ENCODE measurements at places on chromosomes 2 and 18. TPM values are rescaled to one million over a fixed set of nuclear protein-coding genes. Genes with fewer than 3 reads are reported as not detected.

DNA sequence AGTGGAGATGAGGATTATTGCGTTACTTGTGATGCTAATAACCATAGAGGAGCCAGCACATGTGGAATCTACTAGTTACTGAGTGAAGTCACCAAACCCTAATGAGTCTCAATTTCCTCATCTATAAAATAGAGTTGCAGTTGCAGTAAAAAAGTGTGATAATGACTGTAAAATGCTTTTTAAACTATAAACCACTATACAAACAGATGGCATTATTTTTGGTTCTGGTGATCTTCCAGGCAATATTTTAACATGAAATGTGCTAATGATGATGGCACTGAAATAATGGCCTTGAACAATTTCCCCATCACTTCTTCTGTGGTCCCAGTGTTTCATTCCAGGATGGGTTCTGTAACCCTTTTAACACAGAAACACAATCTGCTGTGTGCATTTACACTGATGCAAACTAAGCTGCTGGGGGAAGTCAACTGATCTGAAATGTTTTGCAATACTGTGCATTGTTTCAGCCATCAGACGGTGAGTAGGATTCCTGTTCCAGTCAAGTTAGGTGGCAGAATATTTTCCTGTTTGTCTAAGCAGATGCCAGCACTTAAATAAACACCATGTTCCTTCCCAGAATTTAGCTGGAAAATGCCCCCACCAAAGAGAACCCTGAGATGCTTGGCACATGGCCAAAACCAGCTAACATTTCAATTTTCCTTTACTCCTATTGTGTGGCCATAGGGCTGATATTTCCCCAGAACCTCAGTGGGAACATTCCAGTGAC lies 52.6 kb downstream of the TACR1 start:
- peaks cover 6% of the 10 kb centered on the region for H3K36me3 ChIP-seq
- DNase-seq = no peak
- H3K4me3 ChIP-seq = no peak overlapping the region
- H3K27ac ChIP-seq = no peak overlapping the region
- H3K4me1 ChIP-seq = no peaks in the 10 kb centered on the region

- peaks cover 3% of the 10 kb centered on the region for H3K4me1 ChIP-seq
- peak; percentile 85 for DNase-seq
- H3K36me3 ChIP-seq = peaks cover under 1% of the 10 kb centered on the region
- H3K4me3 ChIP-seq = peak overlapping the region; percentile 93
These were observed 2.3 kb upstream of the ALKAL2 start for GRCh38 chr2:290090-290722.

GRCh38 chr2:176088048-176088936 lies 4.2 kb upstream of the HOXD13 start:
- DNase-seq = peak; percentile 74
- peaks cover 6% of the 10 kb centered on the region for H3K4me1 ChIP-seq
- H3K27ac ChIP-seq = no peak overlapping the region
- peak overlapping the region; percentile 90 for H3K4me3 ChIP-seq

- H3K27ac ChIP-seq = no peak overlapping the region
- H3K4me1 ChIP-seq = peaks cover 20% of the 10 kb centered on the region
- no peak for DNase-seq
- no peaks in the 10 kb centered on the region for H3K36me3 ChIP-seq
These were observed 52.1 kb downstream of the NFATC1 start for GRCh38 chr18:79447703-79448367.

DNA sequence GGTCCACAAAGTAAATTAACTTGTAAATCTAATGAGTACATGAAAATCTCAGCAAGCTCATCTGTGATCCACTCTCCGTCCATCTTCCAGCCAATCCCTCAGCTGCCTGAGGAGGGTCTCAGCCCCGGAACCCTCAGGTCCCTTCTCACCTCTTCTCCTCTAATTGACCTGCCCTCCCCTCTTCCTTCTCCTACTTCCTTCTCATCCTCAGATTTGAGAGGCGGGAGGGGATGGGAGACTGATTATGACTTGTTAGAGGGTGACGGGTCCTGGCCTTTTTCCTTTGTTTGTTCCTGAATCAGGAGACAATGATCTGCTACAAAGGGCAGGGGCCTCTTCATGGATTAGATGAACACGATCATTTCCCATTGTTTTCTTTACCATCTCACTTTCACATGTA lies 80.1 kb downstream of the CYBRD1 start:
- peaks cover 2% of the 10 kb centered on the region for H3K27me3 ChIP-seq
- DNase-seq = no peak
- H3K27ac ChIP-seq = no peak overlapping the region
- H3K4me3 ChIP-seq = no peak overlapping the region
- no peaks in the 10 kb centered on the region for H3K4me1 ChIP-seq

DNA sequence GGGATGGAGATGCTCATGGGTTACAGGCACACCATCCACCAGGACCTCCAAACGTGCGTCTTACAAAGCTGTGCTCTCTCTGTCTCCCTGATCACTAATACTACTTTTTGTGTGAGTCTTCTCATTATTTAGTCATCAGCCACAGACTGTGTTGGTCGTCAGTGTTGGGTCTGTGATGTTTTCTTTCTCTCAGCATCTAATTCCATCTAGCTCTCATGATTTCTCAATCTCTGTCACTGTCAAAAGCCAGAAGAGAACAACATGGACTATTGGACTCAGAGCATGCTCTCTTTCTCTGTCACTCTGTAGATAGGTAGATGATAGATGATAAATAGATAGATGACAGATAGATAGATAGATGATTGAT lies 6.0 kb upstream of the ARL4C start:
- peaks cover 32% of the 10 kb centered on the region for H3K4me1 ChIP-seq
- H3K27ac ChIP-seq = no peak overlapping the region
- DNase-seq = no peak
- no peaks in the 10 kb centered on the region for H3K36me3 ChIP-seq
- peaks cover 3% of the 10 kb centered on the region for H3K27me3 ChIP-seq
- no peak overlapping the region for H3K4me3 ChIP-seq

- H3K4me1 ChIP-seq = peaks cover 22% of the 10 kb centered on the region
- peaks cover 8% of the 10 kb centered on the region for H3K36me3 ChIP-seq
- no peak overlapping the region for H3K4me3 ChIP-seq
These were observed 24.5 kb downstream of the SIGLEC15 start for GRCh38 chr18:45850021-45850420.

DNA sequence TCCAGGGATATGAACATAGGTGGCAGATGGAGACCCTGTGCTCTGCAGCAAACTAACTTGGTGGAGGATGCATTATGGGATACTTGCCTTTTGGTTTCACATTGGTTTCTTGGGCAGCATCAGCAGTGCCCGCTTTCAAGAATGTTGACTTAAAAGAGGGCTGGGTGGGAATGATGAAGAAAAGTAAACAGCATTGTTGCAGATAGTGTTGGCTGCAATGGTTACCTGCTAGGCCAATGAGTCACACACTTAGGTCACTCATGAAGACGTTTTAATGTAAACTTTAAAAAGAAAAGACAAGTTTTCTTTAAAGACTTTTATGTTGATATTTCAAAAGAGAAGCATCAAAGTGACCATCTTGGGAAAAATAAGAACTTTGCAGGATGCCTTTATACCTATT lies 26.1 kb upstream of the FAM237A start:
- H3K4me1 ChIP-seq = no peaks in the 10 kb centered on the region
- no peaks in the 10 kb centered on the region for H3K27me3 ChIP-seq
- DNase-seq = no peak
- H3K27ac ChIP-seq = no peak overlapping the region
- no peaks in the 10 kb centered on the region for H3K36me3 ChIP-seq
- no peak overlapping the region for H3K4me3 ChIP-seq

HOXD12 gene
- not detected for total RNA-seq

GKN1 gene
- not detected for total RNA-seq

All from glutamatergic neuron (in vitro differentiated cells).